ENCODE measurements at places on chromosomes 12 and 14. TPM values are rescaled to one million over a fixed set of nuclear protein-coding genes. Genes with fewer than 3 reads are reported as not detected.

DNA sequence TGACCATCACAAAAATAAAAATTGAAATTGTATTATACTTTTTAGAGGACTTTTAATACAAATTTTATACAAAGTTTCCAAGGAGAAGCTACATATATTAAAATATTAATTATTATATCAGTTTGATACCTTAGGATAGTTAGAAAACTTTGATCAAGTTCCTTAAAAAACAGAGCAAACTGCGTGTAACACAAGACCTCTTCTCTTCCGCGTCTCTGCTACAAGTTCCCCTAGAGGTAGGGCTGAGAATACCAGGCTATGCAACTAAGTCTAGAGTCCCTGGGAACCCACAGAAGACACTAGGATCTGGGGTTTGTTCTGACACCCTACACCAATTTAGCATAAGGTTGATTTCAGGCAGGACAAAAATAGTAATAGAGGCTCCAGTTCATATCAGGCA lies 319.0 kb downstream of the FOXG1 start:
- no peak for DNase-seq
- H3K27me3 ChIP-seq: no peaks in the 10 kb centered on the region
- no peaks in the 10 kb centered on the region for H3K4me1 ChIP-seq

DNA sequence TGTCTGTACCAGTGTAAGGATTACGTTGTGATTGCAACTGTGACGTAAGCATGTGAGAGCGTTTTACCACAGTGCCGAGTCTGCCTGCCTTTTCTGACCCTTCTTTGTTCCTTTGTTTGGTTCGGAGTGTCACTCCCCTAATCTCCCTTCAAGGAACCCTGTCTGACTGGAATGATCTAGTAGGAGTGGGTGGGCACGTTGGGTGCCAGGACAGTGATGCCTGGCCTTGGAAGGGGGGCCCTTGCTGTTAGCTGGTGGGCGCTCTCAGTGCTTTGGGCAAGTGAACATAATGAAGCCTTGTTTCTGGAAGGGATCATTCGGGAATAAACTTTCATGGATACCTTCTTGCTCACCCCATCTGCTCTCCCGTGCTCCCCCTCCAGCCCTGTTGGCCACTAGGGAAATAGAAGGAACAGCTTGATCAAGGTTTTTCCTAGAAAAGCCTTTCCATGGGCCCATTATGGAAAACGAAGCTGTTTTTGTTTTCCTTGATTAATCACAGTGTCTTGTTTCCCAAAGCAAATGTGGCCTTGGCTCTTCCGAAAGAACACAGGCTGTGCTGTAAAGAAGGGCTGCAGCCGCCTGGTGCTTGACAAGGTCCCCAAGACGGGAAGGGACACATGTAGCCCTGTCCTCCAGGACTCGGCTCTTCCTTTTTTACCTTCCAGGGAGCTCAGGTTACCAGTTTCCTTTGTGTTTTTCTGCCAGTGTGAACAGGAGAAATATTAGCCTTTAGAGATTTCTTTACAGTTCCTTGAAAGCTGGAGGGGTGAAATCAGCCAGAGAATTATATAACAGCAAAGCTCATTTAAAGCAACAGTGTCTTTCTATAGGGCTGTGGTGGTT lies 215.5 kb downstream of the CRADD start:
- no peak for DNase-seq
- H3K36me3 ChIP-seq: no peaks in the 10 kb centered on the region
- H3K4me1 ChIP-seq: peaks cover 19% of the 10 kb centered on the region
- H3K27me3 ChIP-seq: peaks cover 3% of the 10 kb centered on the region
- no peak overlapping the region for H3K4me3 ChIP-seq

- no peaks in the 10 kb centered on the region for H3K27me3 ChIP-seq
- DNase-seq: no peak
- H3K4me3 ChIP-seq: no peak overlapping the region
- H3K4me1 ChIP-seq: peaks cover 3% of the 10 kb centered on the region
- H3K27ac ChIP-seq: no peak overlapping the region
- H3K36me3 ChIP-seq: no peaks in the 10 kb centered on the region
These were observed 51.7 kb downstream of the BEGAIN start for GRCh38 chr14:100535287-100536120.

DNA sequence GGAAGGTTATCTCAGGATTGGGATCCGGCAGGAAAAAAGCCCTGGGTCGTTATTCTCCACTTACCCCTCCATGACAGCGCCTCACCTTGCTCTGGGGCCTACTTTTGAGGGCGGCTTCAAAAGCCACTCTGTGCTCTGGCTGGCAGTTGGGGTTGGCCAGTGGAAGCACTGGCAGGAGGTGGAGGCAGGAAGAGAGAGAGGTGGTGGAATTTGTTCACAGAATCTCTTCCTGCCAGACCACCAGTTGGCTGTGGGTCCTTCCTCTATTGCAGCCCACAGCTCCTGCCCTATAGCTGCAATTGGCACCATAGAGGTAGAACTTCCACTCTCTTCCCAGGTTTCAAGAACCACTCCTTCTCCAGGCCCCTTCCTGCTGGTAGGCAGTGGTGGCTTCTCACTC lies 32.7 kb upstream of the SDR39U1 start:
- H3K4me3 ChIP-seq: no peak overlapping the region
- no peak for DNase-seq
- peaks cover 4% of the 10 kb centered on the region for H3K36me3 ChIP-seq

GRCh38 chr14:85620947-85621346 lies 91.0 kb downstream of the FLRT2 start:
- H3K4me3 ChIP-seq: no peak overlapping the region
- peaks cover 20% of the 10 kb centered on the region for H3K4me1 ChIP-seq
- H3K36me3 ChIP-seq: peaks cover 44% of the 10 kb centered on the region
- DNase-seq: no peak
- no peaks in the 10 kb centered on the region for H3K27me3 ChIP-seq

GRCh38 chr14:100109594-100109955 lies 44.4 kb downstream of the EVL start:
- peak overlapping the region; percentile 73 for H3K27ac ChIP-seq
- peaks cover 6% of the 10 kb centered on the region for H3K4me1 ChIP-seq
- H3K27me3 ChIP-seq: no peaks in the 10 kb centered on the region
- no peak overlapping the region for H3K4me3 ChIP-seq
- H3K36me3 ChIP-seq: peaks cover 3% of the 10 kb centered on the region

Gene NDRG2
- total RNA-seq: 58.6 TPM

- H3K36me3 ChIP-seq: peaks cover 31% of the 10 kb centered on the region
- H3K4me1 ChIP-seq: no peaks in the 10 kb centered on the region
- H3K27me3 ChIP-seq: no peaks in the 10 kb centered on the region
- no peak overlapping the region for H3K27ac ChIP-seq
- H3K4me3 ChIP-seq: no peak overlapping the region
- DNase-seq: no peak
These were observed 33.7 kb downstream of the RFLNA start for GRCh38 chr12:124328636-124329035.

DNA sequence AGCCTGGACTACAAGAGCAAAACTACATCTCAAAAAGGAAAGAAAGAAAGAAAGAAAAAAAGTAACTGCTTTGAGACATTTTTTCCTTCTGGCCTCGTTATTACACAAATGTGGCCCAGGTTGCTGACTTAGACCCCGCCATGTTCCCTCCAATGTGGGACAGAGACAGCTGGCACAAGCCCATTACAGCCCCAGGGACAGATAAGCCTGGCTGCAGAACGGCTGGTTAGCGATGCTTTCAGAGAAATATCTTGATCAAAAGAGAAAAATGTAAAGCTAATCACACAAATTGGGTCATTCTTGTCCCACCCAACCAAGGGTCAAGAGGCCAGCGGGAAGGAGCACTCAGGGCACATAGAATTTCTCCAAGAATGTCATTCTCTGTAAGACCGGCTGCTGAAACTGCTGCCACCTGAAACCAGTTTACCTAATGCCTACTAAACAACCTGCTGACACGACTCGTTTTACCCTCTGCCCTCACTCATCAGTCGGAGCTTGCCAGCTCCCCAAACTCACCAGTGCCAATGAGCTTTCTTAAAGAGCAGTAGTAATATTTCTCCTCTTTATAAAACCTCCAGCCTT lies 63.1 kb downstream of the TNFAIP2 start:
- no peak for DNase-seq
- H3K27me3 ChIP-seq: peaks cover 16% of the 10 kb centered on the region

Gene TAS2R31
- 8.6 TPM for total RNA-seq

Gene CYP27B1
- 2.0 TPM for total RNA-seq

DNA sequence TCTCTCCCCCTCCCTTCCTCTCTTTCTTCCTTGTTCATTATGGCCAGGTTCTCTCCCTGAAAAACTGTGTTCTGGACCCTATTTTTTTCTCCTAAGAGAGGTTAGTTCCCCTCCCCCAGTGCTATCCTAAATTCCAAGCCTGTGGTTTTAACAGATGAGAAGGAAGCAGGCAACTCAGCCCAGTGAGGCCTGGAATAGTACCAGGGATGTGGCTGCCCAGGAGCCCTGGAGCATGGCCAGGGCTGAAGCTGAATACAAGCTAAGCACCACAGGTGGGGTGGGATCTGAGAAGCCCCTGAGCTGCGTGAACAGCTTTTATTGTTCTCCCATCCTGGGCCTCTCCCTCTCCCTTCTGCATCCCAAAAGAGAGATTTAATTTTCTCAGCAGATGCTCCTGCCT lies 1581.3 kb upstream of the TMEM132C start:
- no peaks in the 10 kb centered on the region for H3K27me3 ChIP-seq
- DNase-seq: no peak
- no peak overlapping the region for H3K4me3 ChIP-seq
- no peaks in the 10 kb centered on the region for H3K36me3 ChIP-seq

Gene ALG10B
- total RNA-seq: 10.8 TPM

- no peaks in the 10 kb centered on the region for H3K36me3 ChIP-seq
- H3K4me3 ChIP-seq: no peak overlapping the region
- no peaks in the 10 kb centered on the region for H3K27me3 ChIP-seq
- peaks cover 21% of the 10 kb centered on the region for H3K4me1 ChIP-seq
- no peak overlapping the region for H3K27ac ChIP-seq
These were observed 85.9 kb downstream of the ST8SIA1 start for GRCh38 chr12:22248571-22249115.

GRCh38 chr14:69593018-69593677 lies 18.2 kb upstream of the SUSD6 start:
- no peak overlapping the region for H3K27ac ChIP-seq
- no peaks in the 10 kb centered on the region for H3K4me1 ChIP-seq
- H3K4me3 ChIP-seq: no peak overlapping the region
- H3K36me3 ChIP-seq: no peaks in the 10 kb centered on the region

Gene RITA1
- total RNA-seq: 15.6 TPM

GRCh38 chr14:57737598-57737997 lies 128.3 kb downstream of the SLC35F4 start:
- H3K4me1 ChIP-seq: peaks cover 5% of the 10 kb centered on the region
- no peaks in the 10 kb centered on the region for H3K36me3 ChIP-seq
- no peaks in the 10 kb centered on the region for H3K27me3 ChIP-seq
- DNase-seq: no peak
- H3K4me3 ChIP-seq: no peak overlapping the region

Gene ABHD12B
- not detected for total RNA-seq

DNA sequence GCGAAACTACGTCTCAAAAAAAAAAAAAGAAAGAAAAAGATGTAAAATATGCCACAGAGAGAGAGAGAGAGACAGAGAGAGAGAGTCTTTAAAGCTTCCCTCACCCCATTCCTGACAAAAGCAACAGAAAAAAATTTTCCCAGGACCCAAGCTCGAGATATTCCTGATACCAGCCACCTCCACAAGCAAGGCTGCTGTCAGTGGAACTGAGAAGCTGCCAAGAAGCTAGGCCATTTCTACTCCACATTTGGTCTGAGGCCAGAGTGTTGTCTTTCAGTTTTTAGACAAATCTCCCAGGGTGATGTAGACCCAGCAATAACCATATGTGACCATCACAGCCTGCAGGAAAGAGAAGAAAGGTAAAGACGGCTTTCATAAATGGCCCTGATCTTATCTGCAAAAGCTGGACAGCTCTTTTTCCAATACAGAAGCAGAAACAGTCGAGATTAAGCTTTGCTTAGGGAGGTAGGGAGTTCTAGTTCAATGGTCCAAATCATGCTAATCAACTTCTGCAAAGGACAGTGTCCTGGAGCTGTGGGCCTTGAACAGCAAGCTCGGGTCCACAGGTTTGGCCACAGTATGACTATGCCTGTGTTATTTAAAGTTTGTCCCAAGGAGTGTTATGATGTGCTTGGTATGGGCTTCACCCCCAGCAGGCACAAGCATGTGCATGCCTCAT lies 130.3 kb upstream of the NUDT4 start:
- no peak overlapping the region for H3K4me3 ChIP-seq
- H3K4me1 ChIP-seq: no peaks in the 10 kb centered on the region
- peak overlapping the region; percentile 52 for H3K27ac ChIP-seq
- H3K36me3 ChIP-seq: no peaks in the 10 kb centered on the region

Gene KRT2
- not detected for total RNA-seq

DNA sequence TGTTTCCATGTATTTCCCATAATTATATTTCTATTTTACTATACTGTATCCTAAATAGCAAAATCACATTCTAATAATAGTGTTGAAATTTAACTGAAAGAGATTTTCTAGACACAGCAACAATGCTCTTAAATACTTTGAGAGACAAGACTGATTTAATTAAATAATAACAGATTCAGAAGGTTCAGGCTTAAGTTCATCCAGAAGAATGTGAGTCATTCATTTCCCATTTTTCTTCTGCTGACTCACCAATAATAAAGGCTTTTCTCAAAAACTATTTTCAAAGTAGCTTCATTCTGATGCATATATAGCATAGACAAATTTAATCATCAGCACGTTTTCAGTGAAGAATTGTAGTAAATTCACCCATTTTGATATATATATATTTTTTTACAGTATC lies 481.4 kb downstream of the MDGA2 start:
- H3K27ac ChIP-seq: no peak overlapping the region
- DNase-seq: no peak
- no peaks in the 10 kb centered on the region for H3K36me3 ChIP-seq
- no peaks in the 10 kb centered on the region for H3K4me1 ChIP-seq

- peaks cover 6% of the 10 kb centered on the region for H3K4me1 ChIP-seq
- no peak overlapping the region for H3K4me3 ChIP-seq
- no peak overlapping the region for H3K27ac ChIP-seq
These were observed 440.1 kb upstream of the CCDC196 start for GRCh38 chr14:66046035-66046434.

GRCh38 chr14:55454264-55455002 lies 14.0 kb upstream of the TBPL2 start:
- H3K4me1 ChIP-seq: peaks cover 20% of the 10 kb centered on the region
- H3K4me3 ChIP-seq: no peak overlapping the region
- peaks cover 7% of the 10 kb centered on the region for H3K27me3 ChIP-seq
- no peaks in the 10 kb centered on the region for H3K36me3 ChIP-seq
- peak overlapping the region; percentile 25 for H3K27ac ChIP-seq
- DNase-seq: no peak

Gene AMDHD1
- total RNA-seq: 0.41 TPM

- H3K27ac ChIP-seq: no peak overlapping the region
- H3K27me3 ChIP-seq: peaks cover 27% of the 10 kb centered on the region
- H3K4me3 ChIP-seq: no peak overlapping the region
- H3K4me1 ChIP-seq: no peaks in the 10 kb centered on the region
- peaks cover 2% of the 10 kb centered on the region for H3K36me3 ChIP-seq
- no peak for DNase-seq
These were observed 1117.5 kb downstream of the AACS start for GRCh38 chr12:126182619-126183236.

GRCh38 chr12:77888611-77889010 lies 57.9 kb downstream of the NAV3 start:
- DNase-seq: no peak
- no peak overlapping the region for H3K27ac ChIP-seq
- H3K36me3 ChIP-seq: no peaks in the 10 kb centered on the region
- H3K27me3 ChIP-seq: no peaks in the 10 kb centered on the region
- no peaks in the 10 kb centered on the region for H3K4me1 ChIP-seq
- H3K4me3 ChIP-seq: no peak overlapping the region

Measured in progenitor cell of endocrine pancreas (in vitro differentiated cells).